ENCODE measurements at places on chromosomes 11 and 22. TPM values are rescaled to one million over a fixed set of nuclear protein-coding genes. Genes with fewer than 3 reads are reported as not detected.

Gene OR52I1
- not detected for polyA plus RNA-seq

Gene DDIAS
- 2.5 TPM for polyA plus RNA-seq

Gene ZNF280B
- polyA plus RNA-seq = 8.9 TPM

Gene OR4D9
- not detected for polyA plus RNA-seq

Gene CABP7
- polyA plus RNA-seq = 11.0 TPM

Gene TMEM86A
- polyA plus RNA-seq = 0.09 TPM
